Stimulated activated CD4-positive, alpha-beta T cell treated with anti-CD3 and anti-CD28 coated beads, TNF-alpha, amount 100 ng/mL, for 48 hours (primary cell): ENCODE measurements at places on chromosomes 1 and 21.

DNA sequence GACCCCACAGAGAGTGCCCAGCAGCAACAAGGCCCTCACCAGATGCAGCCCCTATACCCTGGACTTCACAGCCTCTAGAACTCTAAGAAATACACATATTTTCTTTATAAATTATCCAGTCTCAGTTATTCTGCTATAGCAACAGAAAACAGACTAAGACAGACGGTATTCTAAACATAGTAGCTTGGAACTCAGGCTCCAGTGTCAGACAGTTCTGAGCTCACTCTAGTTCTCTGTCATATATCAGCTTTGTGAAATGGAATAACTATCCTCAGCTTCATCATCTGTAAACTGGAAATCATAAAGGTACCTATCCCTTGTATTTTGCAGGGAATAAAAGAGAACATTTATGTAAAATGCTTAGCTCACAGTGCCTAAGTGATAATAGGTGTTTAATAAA is 127.4 kb downstream of the GLUL start:
- DNase-seq, result no peak

- no peak for DNase-seq
Measured at GRCh38 chr1:176656257-176656995, 193.5 kb downstream of the PAPPA2 start.

GRCh38 chr1:224763126-224763775 is 147.1 kb downstream of the CNIH3 start:
- no peak for DNase-seq

GRCh38 chr1:156624814-156625435 is 5.7 kb downstream of the HAPLN2 start:
- no peak for DNase-seq

- no peak for DNase-seq
Measured at GRCh38 chr1:56298866-56299265, 280.5 kb downstream of the PLPP3 start.

DNA sequence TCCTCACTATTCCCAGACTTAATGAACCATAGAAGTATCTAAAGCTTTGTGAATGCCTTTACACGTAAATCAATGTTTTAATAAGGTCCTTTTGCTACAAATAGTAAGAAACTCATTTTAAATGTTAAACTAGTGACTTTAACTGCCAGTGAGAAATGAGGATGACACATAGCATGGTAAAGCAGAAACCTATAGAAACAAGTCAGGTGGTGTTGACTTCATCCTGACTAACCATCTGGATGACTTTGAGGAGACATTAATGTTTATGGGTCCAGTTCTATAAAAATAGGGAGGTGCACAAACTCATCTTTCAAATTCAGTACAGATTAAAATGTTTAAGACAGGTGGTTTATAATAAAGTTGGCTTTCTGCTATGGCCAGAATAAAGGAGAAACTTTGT is 85.4 kb downstream of the COLGALT2 start:
- DNase-seq, result no peak

GRCh38 chr21:32829504-32829903 is 57.9 kb upstream of the PAXBP1 start:
- no peak for DNase-seq

DNA sequence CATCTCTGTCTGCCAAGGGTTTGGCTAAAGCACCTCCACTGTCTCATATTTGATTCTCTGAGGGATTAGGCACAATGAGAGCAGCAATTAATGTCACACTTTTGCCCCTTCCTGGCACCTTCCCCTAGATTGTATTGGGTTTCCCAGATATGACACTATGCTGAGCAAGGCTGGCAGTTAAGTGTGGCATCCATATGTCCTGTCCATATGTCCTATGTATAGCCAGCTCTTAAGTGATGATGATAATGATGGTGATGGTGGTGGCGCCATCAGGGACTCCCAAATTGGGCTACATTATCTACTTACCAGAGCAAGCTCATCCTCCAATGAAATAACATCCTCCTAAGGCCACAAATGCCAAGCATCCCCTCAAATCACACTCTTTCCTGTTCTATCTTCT is 13.5 kb upstream of the LORICRIN start:
- DNase-seq, result no peak

DNA sequence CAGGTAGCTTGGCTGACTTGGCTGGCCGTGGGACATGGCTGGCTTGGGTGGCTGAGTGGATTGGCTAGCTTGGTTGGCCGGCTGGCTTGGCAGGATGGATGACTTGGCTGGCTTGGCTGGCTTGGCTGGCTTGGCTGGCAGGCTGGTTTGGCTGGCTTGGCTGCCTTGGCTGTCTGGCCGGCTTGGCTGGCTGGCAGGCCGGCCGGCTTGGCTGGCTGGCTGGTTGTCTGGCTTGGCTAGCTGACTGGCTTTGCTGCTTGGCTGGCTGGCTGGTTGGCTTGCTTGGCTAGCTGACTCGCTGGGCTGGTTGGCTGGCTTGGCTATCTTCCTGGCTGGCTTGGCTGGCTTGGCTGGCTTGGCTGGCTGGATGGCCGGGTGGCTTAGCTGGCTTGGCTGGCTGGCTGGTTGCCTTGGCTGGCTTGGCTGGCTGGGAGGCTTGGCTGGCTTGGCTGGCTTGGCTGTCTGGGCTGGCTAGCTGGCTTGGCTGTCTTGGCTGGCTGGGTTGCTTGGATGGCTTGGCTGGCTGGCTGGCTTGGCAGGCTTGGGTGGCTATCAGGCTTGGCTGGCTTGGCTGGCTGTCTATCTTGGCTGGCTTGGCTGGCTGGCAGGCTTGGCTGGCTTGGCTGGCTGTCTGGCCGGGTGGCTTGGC is 129.7 kb upstream of the FAM72C start:
- DNase-seq, result no peak

- DNase-seq, result no peak
Measured at GRCh38 chr1:95440511-95440910, 206.5 kb downstream of the RWDD3 start.
